Psoas muscle (tissue), 8 donors: ENCODE measurements at places on chromosomes 7 and 10.

- no peak for DNase-seq
Measured at GRCh38 chr10:48389272-48389671, 82.8 kb downstream of the MAPK8 start.

DNA sequence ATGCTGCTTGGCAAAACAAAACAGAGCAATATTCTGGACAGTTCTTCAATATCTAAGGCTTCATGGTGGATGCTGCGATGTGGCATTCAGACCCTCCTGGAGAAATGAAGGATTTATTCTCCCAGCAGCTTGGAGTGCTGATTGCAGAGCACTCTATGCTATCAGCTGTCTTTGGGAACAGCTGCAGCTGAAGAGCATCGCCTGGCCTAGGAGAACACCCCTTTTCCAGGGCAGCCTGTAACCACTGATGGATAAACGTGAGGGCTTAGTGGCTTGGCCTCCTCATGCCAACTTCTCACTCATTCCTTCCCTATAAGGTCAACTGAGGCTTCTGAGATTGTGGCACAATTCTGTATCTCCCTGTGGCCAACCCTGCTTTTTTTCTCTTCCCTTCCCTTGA, 638.1 kb upstream of the CNTNAP2 start:
- DNase-seq, result no peak

DNA sequence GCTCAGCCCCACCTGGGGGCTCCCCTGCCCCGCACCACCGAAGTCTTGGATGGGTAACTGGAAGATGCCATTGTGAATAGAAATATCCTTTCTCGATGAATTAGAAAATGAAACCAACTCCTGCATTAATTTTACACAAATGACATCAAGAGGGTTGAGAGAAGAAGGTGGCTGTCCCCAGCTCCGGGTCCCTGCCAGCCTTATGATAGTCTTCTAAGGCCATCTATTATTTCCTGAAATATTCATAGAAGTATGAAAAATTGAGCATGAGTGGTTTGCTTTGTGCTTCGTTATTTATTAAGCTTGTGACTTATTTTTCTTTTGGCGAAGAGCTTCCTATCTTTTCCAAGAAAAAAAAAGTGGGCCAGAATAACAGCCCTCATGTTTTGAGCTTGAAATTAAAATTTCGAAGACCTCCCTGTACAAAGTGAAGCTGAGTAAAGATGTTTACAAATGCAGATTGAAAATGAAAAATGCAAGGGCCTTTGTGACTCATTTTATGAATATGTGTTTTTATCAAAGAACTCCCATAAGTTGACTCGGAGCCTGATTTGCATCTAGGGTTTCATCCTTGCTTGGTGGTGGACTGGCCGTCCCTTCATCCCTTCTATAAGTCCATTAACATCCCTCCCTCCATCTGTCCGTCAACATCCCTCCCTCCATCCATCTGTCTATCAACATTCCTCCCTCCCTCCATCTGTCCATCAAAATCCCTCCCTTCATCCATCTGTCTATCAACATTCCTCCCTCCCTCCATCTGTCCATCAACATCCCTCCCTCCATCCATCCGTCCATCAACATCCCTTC, 20.5 kb upstream of the CFAP46 start:
- no peak for DNase-seq

- no peak for DNase-seq
Measured at GRCh38 chr7:99012722-99013121, 131.2 kb downstream of the SMURF1 start.

GRCh38 chr7:65430344-65431186, 56.9 kb downstream of the ZNF92 start:
- DNase-seq, result no peak

DNA sequence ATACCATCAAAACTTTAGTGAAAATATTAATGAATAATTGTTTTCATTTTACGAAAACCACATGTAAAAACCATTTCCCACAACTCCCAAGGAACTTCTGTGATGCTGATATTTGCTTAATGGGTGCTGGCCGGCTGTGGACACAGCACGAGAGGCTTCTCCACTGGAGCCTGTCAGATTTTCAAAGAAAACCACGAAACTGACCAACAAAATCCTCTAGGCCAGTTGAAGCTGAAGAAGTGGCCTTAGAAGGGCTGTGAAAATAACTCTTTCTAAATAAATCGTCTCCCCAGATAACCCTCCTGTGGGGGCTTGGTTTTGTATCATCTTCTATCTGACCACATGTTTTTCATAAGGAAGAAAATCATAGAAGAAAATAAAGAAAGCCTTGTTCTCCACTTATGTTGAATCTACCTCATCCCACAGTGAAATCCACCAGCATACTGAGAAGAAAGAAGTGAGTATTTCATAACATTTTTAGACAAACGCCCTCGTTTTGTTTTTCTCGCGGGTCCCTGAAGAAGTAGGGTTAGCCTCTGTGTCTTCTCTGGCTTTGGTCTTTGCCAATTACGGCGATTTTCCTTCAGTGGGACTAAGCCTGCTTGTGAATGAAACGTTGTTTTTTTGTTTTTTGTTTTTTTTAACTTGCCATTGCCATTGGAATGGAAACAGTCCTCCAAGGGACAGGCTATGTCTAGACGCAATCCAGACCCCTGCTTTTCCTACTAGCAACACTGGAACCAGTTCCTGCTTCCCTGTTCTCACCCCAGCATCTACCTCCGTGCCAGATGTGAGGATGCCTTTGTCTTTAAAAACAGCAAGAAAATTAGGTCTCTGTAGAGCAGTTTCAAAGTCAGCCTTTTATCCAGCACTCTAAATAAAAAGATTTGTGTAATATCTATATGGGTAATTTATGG, 123.9 kb downstream of the ADAM12 start:
- no peak for DNase-seq

DNA sequence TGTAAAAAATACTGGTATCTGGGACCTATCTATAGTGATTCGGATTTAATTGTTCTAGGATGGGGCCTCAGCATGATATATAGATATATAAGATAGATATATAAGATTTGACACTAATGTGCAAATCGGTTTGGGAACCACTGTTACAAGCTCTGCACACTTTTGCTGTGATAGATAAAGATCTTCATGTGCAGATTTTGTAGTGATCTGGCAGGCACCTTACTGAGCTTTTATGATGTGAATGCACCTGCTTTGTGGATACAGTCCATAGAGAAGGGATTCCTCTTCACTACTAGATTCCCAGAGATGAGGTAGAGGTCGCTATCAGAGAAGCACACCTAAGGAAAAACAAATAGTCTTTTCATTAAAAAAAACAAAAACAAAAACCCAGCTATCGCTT, 33.3 kb upstream of the PCGF5 start:
- DNase-seq, result no peak

GRCh38 chr7:136585954-136586670, 282.3 kb upstream of the CHRM2 start:
- no peak for DNase-seq

GRCh38 chr7:151488096-151488495, 31.6 kb downstream of the RHEB start:
- no peak for DNase-seq

DNA sequence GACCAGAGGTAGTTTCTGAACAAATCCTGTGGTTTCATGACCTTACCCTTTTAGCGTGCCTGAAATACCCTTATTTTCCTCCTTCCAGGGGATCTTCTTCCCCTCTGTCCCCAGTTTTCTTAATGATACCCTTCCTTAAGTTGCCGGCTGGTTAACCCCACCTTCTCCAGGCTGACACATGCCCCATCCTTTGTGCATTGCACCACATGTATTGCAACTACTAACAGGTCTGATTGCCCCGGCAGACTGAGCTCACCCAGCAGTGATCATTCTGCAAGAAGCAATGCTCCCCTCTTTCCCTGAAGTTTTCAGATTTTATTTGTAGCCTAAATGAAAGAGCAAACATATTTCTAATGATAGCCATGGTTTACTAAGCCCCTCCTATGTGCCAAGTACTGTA, 108.2 kb downstream of the HIP1 start:
- DNase-seq, result no peak

DNA sequence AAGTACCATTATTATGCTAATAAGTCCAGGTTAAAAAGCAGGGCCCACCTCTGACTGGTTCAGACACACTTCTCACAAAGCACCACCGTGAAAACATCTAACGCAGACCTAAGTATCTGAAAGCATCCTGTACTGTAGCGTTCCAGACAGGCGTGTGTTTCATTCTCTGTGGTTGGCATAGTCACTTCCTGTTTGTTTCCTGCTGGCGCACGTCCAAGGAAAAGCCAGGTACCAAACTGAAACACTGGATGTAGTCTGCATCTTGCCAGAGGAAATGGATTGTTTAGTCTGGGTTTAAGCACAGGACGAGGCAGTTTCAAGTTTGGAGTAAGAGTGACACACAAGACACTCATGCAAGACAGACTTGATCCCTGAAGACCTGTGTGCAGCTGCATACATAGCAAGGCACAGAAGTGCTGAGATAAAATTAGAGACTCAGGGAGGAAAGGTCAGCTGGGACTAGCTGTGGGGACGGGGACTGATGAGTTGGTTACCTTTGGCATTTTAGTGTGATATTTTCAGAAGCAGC, 23.3 kb downstream of the BPGM start:
- DNase-seq, result peak; percentile 68

- no peak for DNase-seq
Measured at GRCh38 chr10:51986516-51986915, 287.1 kb upstream of the CSTF2T start.

DNA sequence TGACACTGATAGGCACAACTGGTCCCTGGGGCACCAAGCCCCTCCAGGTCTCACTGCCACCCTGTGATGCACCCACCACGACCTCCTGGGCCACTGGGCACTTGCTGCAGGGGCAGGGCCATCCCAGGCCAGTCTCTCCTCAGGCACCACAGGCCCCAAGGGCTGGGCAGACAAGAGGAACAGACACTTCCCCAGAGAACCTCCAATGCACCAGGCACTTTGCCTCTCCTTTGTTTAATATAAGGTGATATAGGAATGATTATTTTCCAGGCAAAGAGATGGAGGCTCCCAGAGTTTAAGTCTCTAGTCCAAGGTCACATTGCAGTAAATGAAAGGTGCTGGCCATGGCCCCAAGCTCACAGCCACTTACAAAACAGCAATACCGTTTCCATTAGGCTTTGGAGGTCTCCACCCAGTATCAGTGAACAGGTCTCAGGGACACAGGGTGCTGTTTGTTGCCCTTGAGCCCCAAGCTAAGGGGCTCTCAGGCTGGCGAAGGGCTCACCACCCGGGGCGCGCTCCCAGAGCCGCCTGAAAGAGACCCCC, 4.5 kb downstream of the DEPP1 start:
- peak; percentile 51 for DNase-seq

- DNase-seq, result no peak
Measured at GRCh38 chr7:104886651-104887050, 127.4 kb upstream of the KMT2E start.

DNA sequence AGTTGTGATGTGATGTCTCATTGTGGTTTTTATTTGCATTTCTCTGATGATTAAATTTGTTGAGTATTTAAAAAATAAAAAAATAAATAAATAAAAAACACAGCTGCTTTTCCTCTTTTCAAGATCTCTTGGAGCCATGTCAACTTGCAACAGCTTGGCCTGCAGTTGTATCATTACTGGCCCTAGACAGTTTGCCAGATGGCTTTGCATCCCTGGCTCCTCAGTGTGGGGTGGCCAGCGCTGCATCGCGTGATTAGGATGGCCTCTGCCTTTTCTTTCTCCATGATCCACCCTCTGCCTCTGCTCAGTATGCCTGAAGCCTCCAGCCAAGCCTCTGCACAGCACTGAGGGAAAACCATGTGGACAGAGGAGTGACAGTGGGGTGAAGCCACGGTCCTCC, 96.8 kb downstream of the PPP1R3C start:
- DNase-seq, result peak; percentile 59
